ENCODE measurements at places on chromosomes 5 and 9. TPM values are rescaled to one million over a fixed set of nuclear protein-coding genes. Genes with fewer than 3 reads are reported as not detected.

- DNase-seq: no peak
- no peaks in the 10 kb centered on the region for H3K27me3 ChIP-seq
- no peak overlapping the region for H3K27ac ChIP-seq
- H3K4me3 ChIP-seq: no peak overlapping the region
Observed at GRCh38 chr5:1745796-1746370, 53.8 kb downstream of the MRPL36 start.

GRCh38 chr9:70421272-70422180 lies 7.1 kb upstream of the KLF9 start:
- peaks cover 30% of the 10 kb centered on the region for H3K4me1 ChIP-seq
- no peak for DNase-seq
- H3K36me3 ChIP-seq: no peaks in the 10 kb centered on the region
- peak overlapping the region; percentile 64 for H3K4me3 ChIP-seq
- H3K27me3 ChIP-seq: peaks cover 77% of the 10 kb centered on the region

- no peaks in the 10 kb centered on the region for H3K27me3 ChIP-seq
- peak overlapping the region; percentile 53 for H3K4me3 ChIP-seq
- H3K27ac ChIP-seq: peak overlapping the region; percentile 94
Observed at GRCh38 chr5:132489871-132490483, 596 bp downstream of the IRF1 start.

GRCh38 chr9:23431459-23431858 lies 394.6 kb downstream of the ELAVL2 start:
- no peaks in the 10 kb centered on the region for H3K4me1 ChIP-seq
- H3K27me3 ChIP-seq: no peaks in the 10 kb centered on the region
- DNase-seq: no peak
- H3K4me3 ChIP-seq: no peak overlapping the region
- H3K36me3 ChIP-seq: no peaks in the 10 kb centered on the region

- peaks cover 59% of the 10 kb centered on the region for H3K36me3 ChIP-seq
- no peaks in the 10 kb centered on the region for H3K27me3 ChIP-seq
- H3K27ac ChIP-seq: no peak overlapping the region
- no peak for DNase-seq
- peaks cover 6% of the 10 kb centered on the region for H3K4me1 ChIP-seq
- H3K4me3 ChIP-seq: no peak overlapping the region
Observed at GRCh38 chr5:140694276-140694675, 3.0 kb downstream of the HARS2 start.

DNA sequence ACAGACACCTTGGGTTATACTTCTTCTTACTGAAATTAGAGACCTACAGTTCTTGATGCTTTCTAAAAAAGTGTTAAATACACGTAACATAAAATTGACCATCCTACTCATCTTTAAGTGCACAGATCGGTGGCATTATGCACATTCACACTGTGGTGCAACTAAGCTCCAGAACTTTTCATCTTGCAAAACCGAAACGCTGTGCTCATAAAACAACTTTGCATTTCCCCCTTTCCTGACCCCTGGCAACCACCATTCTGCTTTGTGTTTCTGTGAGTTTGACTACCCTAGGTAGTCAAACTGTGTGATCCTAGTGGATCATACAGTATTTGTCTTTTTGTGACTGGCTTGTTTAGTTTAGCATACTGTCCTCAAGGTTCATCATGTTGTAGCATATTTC lies 3.9 kb downstream of the MVB12B start:
- H3K4me1 ChIP-seq: peaks cover 41% of the 10 kb centered on the region
- no peak overlapping the region for H3K4me3 ChIP-seq
- H3K27ac ChIP-seq: no peak overlapping the region

GRCh38 chr9:86941197-86941596 lies 6.1 kb downstream of the GAS1 start:
- no peak overlapping the region for H3K27ac ChIP-seq
- H3K4me1 ChIP-seq: peaks cover 4% of the 10 kb centered on the region
- peaks cover 31% of the 10 kb centered on the region for H3K27me3 ChIP-seq
- DNase-seq: no peak
- H3K4me3 ChIP-seq: no peak overlapping the region
- H3K36me3 ChIP-seq: no peaks in the 10 kb centered on the region

DNA sequence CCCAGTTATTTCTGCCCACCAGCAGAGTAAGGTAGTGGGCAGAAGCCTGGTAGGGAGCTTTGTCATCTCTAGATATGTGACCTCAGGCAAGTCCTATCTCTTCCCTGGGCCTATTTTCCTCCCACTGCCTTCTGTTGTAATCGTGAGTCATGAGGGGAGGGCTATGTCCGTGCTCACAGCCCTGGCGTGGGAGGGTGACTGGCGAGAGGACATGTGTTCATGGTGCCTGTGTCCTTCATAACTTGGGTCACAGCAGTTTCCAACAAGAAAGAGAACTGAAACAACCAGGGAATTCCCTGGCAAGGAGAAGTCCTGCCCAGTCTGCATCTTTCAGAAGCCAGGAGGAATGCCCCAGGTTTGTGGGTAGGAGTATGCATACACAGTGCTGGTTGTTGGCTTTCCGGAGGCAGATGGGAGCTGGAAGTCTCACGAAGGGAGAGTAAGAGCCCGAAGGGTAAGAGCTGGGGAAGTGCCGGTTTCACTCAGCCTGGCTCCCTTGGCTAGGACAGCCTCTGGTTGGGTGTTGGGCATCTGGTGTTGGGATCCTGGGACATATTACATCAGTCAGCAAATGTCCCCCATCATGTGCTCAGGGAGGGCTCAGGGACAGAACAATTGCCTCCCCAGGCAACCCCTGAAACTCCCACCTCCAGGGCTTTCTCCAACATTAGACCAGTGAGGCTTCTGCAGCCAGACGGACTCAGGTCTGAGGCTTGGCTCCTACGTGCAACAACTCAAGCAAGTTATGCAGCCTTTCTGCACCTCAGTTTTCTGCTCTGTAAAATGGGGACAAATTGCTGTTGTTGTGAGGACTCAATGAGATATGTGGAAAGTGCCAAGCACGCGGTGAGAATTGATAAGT lies 4.3 kb upstream of the TIFAB start:
- DNase-seq: no peak
- no peak overlapping the region for H3K4me3 ChIP-seq
- no peaks in the 10 kb centered on the region for H3K36me3 ChIP-seq
- peaks cover 4% of the 10 kb centered on the region for H3K27me3 ChIP-seq
- no peaks in the 10 kb centered on the region for H3K4me1 ChIP-seq

DNA sequence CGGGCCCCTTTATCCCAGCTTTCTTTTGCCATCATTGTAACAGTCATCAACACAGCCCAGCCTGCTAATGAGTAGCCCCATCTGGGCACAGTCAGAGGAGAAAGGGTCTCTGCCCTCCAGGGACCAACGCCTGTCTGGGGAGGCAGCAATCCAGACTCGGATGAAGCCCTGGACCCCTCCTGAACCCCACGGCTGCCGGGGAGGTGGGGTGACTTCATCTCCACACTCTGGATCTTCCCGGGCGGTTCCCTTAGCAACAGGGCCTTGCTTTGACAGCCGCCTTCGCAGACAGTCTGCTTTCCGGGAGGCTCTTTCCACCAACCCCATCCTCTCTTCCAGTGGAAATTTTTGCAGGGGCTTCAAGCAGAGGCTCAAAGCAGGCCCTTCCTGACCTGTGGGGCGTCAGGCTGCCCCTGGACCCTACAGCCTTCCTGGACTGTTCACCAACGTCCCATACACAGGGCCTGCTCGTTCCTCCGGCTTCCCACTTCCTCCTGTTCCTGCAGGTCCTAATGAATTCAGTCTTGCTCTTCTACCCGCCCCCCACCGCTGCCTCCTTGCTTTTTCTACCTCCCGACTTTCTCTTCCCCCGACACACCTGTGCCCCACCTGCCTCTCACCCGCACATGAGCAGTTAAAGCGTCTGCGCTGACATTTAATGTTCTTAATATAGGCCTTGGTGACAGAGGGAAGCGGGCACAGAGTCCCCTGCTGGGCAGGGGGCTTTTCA lies 161.7 kb upstream of the MVB12B start:
- no peaks in the 10 kb centered on the region for H3K36me3 ChIP-seq
- H3K27me3 ChIP-seq: peaks cover 9% of the 10 kb centered on the region
- no peak for DNase-seq
- H3K27ac ChIP-seq: no peak overlapping the region
- H3K4me3 ChIP-seq: no peak overlapping the region

GRCh38 chr5:3220638-3221288 lies 374.9 kb upstream of the IRX1 start:
- no peak for DNase-seq
- H3K36me3 ChIP-seq: no peaks in the 10 kb centered on the region
- H3K4me3 ChIP-seq: no peak overlapping the region
- H3K27ac ChIP-seq: no peak overlapping the region
- no peaks in the 10 kb centered on the region for H3K4me1 ChIP-seq

DNA sequence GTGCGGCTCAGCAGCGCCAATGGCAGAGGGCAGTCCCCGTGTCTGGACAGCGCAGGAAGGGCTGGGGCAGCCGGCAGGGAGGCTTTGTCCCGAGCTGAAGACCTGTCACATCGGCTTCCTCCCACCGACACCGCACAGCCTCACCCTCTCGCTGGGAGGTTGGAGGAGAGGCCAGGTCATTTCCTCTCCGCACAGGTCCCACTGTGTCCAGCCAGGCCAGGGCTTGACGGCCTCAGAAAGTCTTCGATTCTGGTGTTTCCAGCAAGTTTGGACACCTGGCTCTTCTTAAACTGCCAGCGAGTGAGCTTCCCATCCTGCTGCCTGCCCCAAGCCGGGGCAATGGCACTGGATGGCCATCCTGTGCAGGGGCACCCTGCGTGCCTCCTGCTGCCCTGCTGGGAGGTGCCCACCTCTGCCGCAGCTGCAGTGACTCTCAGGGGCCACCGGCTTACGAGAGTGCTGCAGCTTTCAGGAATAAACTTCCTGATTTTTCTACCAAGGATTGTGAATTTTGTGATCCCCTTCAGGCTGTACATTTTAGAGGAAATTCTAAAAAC lies 33.9 kb downstream of the AHRR start:
- no peaks in the 10 kb centered on the region for H3K27me3 ChIP-seq
- H3K36me3 ChIP-seq: no peaks in the 10 kb centered on the region
- no peak for DNase-seq
- no peaks in the 10 kb centered on the region for H3K4me1 ChIP-seq
- no peak overlapping the region for H3K27ac ChIP-seq

DNA sequence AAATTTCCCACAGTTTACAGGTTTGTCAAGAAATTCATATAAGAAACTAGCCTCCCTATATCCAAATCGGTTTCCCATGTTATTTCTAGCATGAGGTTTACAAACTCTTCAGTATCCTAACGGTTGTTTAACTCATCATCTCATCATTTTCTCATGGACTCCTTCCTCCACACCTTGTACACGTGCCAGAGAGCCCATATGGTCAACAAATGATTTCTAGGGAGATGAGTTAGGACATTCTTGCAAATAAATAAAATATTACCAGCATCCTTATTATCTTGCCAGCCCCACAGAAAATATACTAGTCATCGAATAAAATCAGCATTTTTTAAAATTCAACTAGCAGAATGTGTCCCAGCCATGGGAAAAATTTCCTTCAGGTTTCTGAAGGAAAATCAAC lies 285.2 kb downstream of the EBF1 start:
- no peak overlapping the region for H3K4me3 ChIP-seq
- peaks cover 15% of the 10 kb centered on the region for H3K4me1 ChIP-seq
- H3K27ac ChIP-seq: no peak overlapping the region

GRCh38 chr9:130487500-130487899 lies 42.7 kb downstream of the ASS1 start:
- H3K4me3 ChIP-seq: no peak overlapping the region
- DNase-seq: no peak
- H3K4me1 ChIP-seq: no peaks in the 10 kb centered on the region
- H3K27ac ChIP-seq: no peak overlapping the region
- no peaks in the 10 kb centered on the region for H3K36me3 ChIP-seq
- peaks cover 37% of the 10 kb centered on the region for H3K27me3 ChIP-seq

DNA sequence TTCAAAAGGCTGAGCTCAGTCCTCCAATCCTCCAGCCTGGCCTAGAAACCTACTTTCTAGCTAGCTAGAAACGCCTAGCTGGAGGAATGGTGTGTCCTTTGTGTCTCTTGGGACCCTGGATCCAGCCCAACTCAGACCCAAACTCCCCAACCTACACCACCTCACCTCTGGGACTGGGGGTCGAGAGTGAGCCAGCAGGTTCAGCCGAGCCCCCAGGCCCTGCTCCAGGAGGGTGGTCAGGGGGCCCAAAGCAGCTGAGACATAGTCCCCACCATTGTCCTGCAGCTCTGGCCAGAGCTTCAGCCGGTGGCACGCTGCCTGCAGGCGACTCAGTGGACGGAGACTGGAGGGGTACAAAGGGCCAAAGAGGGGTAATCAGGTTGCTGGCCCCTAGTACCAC lies 6.2 kb downstream of the NOL6 start:
- no peaks in the 10 kb centered on the region for H3K27me3 ChIP-seq
- peaks cover 33% of the 10 kb centered on the region for H3K4me1 ChIP-seq
- H3K4me3 ChIP-seq: no peak overlapping the region
- DNase-seq: no peak
- H3K27ac ChIP-seq: no peak overlapping the region
- peaks cover 80% of the 10 kb centered on the region for H3K36me3 ChIP-seq

DNA sequence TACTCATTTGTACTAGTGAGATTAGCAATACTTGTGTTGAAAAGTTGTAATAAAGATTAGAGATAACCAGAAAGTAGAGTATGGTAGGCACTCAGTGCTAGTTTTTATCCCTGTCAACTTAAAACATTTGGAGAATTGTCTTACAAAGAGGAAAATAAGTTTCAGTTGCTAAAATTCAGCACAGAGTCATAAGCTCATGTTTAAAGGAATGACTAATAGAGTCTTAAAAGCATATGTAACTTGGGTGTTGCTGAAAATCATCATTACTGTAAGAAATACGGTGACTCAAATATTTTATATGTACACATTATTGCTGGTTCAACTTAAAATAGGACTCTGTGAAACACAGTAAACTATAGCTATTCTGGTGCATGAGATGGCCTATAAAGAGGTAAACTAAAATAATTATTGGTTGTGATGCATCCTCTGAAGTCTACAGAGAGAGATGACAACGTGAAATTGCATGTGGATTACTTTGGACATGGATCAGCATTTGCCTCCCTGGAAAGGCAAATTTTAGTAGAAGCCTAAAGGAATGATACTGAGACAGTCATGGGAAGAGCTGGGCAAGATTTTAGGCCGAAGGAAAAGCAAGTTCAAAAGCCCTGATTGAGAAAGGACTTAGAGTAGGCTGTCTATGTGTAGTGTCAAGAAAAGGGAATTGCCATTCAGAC lies 34.6 kb downstream of the SGCD start:
- no peak overlapping the region for H3K27ac ChIP-seq
- H3K36me3 ChIP-seq: no peaks in the 10 kb centered on the region
- H3K4me1 ChIP-seq: no peaks in the 10 kb centered on the region
- DNase-seq: no peak
- H3K4me3 ChIP-seq: no peak overlapping the region
- no peaks in the 10 kb centered on the region for H3K27me3 ChIP-seq

Gene ADAMTS13
- 0.94 TPM for total RNA-seq

Gene PCDHA6
- total RNA-seq: 0.05 TPM

Gene SGCD
- 1.6 TPM for total RNA-seq

Gene IL3
- total RNA-seq: not detected

Gene TLX3
- not detected for total RNA-seq

Gene TMEM174
- not detected for total RNA-seq

Gene FBN2
- total RNA-seq: 5.5 TPM

Gene SLC2A8
- 3.6 TPM for total RNA-seq
